ENCODE measurements at places on chromosomes 7 and 10.

GRCh38 chr10:97270523-97271154, 21.8 kb downstream of the ARHGAP19 start:
- no peak for DNase-seq

- no peak for DNase-seq
Measured at GRCh38 chr10:59323036-59323459, 39.3 kb downstream of the FAM13C start.

- no peak for DNase-seq
Measured at GRCh38 chr10:91974960-91975359, 51.4 kb downstream of the BTAF1 start.

GRCh38 chr7:155941688-155942087, 129.4 kb upstream of the SHH start:
- no peak for DNase-seq

DNA sequence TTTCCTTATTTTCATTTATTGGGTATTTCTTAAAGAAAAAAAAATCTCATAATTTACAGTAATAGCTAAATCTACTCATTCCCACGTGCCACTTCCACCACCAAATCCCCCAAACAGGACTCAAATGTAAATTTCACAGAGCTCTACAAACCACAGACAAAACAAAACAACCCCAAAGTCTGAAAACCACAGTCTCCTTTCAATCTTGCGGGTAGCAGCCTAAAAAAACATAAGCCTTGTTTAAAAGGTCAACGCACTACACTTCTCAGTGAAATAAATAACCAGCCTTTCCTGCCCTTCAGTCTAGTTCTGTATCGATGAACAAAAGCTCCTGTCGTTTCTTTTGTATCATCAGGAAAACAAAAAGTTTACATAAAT, 121.8 kb upstream of the AFAP1L2 start:
- no peak for DNase-seq

GRCh38 chr7:27647046-27647445, 15.6 kb downstream of the HIBADH start:
- no peak for DNase-seq

GRCh38 chr10:87661861-87662785, 2.4 kb downstream of the PAPSS2 start:
- no peak for DNase-seq

- no peak for DNase-seq
Measured at GRCh38 chr7:28732071-28732869, 225.9 kb downstream of the TRIL start.

DNA sequence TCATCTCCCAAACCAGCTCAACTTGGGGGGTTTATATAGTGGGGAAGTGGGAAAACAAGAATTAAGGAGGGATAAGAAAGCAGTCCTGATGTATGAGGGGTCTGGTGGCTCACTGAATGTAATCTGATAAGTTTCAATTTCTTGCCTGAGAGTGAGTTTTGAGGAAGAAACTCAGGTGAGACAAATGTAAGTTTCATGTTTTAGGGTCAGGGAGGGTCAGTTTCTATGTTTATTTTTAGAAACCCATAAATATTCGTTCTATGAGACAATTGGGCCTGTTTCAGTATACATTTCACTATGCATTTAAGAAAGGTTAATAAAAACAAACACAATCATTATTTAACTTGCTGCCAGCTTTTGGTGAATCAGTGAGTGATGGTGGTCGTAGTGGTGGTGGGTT, 128.0 kb upstream of the MBL2 start:
- no peak for DNase-seq

DNA sequence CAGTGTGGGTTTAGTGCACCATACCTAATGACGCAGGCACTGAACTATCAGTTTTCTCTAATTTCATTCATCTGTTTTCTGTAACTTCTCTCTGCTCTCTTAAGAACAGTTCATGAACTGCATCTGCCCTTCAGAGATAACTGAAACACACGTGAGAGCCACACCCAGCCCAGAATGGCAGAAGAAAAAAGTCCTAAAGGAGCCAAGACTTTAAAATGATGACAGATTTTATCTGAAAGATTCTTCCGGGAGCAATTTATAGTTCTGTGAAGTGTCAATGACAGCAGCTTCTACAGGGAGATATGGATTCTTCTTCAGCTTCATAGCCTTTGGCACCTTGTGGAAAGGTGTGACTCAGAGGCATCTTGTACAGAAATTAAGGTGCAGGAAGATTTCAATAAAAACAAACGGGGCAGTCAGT, 211.5 kb upstream of the SLC26A5 start:
- DNase-seq = no peak

DNA sequence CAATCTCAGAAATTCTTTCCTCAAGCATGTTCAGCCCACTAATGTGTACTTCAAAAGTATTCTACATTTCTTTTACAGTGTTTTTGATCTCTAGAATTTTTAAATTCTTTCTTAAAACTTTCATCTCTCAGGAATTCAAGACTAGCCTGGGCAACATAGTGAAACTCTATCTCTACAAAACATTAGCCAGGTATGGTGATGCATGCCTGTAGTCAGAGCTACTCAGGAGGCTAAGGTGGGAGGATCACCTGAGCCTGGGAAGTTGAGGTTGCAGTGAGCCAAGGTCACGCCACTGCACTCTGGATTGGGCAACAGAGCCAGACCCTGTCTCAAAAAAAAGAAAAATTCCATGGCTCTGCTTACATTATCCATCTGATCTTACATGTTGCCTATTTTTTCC, 5.0 kb upstream of the EGFR start:
- no peak for DNase-seq

- DNase-seq = no peak
Measured at GRCh38 chr7:30411897-30412296, 66.7 kb downstream of the NOD1 start.

DNA sequence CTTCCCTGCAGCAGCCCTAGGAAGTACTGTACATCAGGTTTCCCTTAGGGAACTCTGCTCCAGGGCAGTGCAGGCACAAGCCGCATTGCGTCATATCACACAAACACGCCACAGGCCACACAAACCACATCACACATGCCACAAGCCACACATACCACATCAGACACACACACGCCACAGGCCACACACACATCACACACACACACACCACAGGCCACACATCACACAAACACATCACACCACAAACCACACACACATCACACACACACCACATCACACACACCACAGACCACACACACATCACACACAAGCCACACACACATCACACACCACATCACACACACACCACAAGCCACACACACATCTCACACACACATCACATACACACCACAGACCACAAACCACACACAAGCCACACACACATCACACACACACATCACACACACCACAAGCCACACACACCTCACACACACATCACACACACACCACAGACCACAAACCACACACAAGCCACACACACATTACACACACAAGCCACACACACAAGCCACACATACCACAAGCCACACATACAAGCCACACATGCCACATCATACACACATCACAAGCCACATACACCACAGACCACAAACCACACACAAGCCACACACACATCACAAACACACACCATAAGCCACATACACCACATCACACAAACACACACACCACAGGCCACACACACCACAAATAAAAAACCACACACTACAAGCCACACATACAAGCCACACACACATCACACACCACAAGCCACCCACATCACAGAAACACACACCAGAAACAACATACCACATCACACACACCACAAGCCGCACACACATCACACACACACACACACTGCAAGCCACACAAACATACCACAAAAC, 53.4 kb downstream of the TMEM209 start:
- DNase-seq = no peak

GRCh38 chr10:21194510-21194993, 297.4 kb upstream of the NEBL start:
- no peak for DNase-seq

DNA sequence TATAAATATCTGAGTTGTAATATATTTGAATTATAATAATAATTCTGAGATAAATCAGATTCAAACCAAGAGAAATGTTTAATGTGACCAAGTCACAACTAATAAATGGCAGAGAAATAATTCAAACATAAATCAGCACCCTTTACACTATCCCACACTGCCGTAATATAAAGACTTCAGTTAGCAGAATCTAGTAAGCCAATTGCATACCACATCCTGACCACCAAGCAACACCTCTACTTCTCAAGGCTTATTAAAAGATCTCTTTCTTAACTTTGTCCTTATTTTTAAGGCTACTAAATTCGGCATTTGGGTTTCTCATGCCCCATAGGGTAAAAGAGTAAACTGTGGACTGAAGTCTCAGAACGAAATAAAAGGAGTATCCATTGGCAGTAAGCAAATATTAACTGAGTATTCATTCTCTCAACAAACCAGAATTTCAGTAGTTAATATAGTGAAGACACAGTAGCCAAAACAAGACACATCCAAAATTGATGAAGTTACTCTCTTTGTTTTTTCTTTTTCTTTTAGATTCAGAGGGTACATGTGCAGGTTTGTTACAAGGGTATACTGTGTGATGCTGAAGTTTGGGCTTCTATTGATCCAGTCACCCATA, 14.8 kb downstream of the ACBD5 start:
- DNase-seq = no peak

- no peak for DNase-seq
Measured at GRCh38 chr7:78386520-78386919, 587.9 kb downstream of the PHTF2 start.

DNA sequence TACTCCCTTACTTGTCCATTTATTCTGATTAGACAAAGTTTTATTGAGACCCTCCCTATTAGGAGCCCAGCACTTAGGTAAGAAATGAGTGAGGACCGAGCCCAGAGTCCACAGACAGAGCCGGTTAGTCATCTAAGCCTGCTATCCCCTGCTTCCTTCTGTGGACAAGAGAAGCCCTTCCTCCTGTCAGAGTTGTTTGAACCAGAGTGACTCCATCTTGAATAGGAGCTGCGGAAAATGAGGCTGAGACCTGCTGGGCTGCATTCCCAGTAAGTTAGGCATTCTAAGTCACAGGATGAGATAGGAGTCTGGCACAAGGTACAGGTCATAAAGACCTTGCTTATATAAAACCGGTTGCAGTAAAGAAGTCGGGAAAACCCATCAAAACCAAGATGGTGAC, 109.1 kb downstream of the CPXM2 start:
- no peak for DNase-seq

GRCh38 chr7:7563813-7564212, 2.9 kb upstream of the MIOS start:
- DNase-seq = no peak

- no peak for DNase-seq
Measured at GRCh38 chr7:130324306-130324943, 20.2 kb upstream of the CPA5 start.

DNA sequence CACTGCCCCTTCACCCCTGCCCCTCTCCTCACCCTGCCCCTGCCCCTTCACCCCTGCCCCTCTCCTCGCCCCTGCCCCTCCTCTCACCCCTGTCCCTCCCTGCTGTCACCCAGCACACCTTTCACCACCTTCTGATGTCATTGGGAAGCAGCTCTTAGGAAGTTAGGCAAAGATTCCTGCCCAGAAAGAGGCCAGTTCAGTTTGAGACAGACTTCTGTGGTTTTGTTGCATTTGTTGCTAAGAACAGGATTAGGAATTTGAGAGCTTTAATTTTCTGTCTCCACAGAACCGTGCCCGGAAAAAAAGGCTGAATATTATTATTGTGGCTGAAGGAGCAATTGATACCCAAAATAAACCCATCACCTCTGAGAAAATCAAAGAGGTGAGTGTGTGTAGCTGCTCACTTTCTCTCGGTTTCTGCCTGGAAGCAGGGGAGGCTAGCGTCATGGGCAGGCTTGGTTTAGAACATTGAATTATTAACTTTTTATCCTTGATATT, 39.6 kb downstream of the PFKP start:
- DNase-seq = no peak

- DNase-seq = no peak
Measured at GRCh38 chr10:47330366-47330765, 8.1 kb downstream of the GDF2 start.

DNA sequence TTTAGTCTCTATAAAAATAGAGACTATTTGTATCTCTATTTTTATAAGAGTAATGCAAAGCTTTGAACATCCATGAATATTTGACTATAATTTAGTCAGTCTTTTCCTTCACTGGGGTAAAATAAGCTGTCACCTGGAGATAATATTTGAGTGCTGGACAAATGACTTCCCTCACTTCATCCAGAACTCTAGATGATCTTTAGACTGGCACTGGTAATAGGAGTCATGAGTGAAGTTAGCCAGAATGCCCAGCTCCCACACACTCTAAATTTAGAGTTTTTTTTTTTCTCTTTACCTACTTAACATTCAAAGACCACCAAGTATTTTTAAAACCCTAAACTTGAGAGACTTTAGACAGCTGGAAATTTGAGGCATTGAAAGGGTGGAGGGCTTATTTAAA, 100.7 kb downstream of the LSMEM1 start:
- DNase-seq = no peak

GRCh38 chr7:41201021-41201420, 501.9 kb downstream of the INHBA start:
- DNase-seq = no peak

- no peak for DNase-seq
Measured at GRCh38 chr7:22601408-22601807, 101.4 kb upstream of the STEAP1B start.

- DNase-seq = no peak
Measured at GRCh38 chr10:24201503-24202180, 7.3 kb upstream of the KIAA1217 start.

- no peak for DNase-seq
Measured at GRCh38 chr7:140724706-140725105, 28.2 kb downstream of the NDUFB2 start.

- no peak for DNase-seq
Measured at GRCh38 chr10:97701438-97702069, 12.0 kb upstream of the MARVELD1 start.

- DNase-seq = no peak
Measured at GRCh38 chr7:139687980-139688632, 89.7 kb downstream of the HIPK2 start.

- no peak for DNase-seq
Measured at GRCh38 chr7:156497776-156498509, 142.6 kb upstream of the RNF32 start.

- DNase-seq = no peak
Measured at GRCh38 chr7:43570688-43571365, 12.1 kb upstream of the STK17A start.

DNA sequence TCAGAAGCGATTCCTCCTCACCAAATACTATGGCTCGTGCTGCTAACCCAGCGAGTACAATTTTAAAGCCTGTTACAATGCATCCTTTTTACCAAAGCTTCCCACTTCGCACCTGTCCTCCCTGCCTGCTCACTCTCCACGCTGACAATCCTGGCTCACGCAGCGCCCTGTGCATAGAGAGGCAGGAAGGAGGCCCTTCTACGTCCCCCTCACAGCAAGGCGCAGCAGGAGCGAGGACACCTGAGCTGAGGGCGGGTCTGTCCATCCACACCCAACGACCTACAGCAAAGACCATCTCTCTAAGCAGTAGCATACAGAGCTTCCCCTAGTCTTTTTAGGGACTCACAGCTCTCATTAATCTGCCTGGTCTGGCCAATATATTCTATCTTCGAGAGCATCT, 46.0 kb downstream of the MKI67 start:
- DNase-seq = no peak

All from activated B cell treated with CpG ODN at 0.5 μM for 24 hours (primary cell).